ENCODE measurements at places on chromosomes 1 and 21.
A peak's percentile ranks its signal among the peaks of the same experiment; 100 is the strongest.

GRCh38 chr1:177219554-177220458, 49.0 kb downstream of the BRINP2 start:
- DNase-seq, result no peak

DNA sequence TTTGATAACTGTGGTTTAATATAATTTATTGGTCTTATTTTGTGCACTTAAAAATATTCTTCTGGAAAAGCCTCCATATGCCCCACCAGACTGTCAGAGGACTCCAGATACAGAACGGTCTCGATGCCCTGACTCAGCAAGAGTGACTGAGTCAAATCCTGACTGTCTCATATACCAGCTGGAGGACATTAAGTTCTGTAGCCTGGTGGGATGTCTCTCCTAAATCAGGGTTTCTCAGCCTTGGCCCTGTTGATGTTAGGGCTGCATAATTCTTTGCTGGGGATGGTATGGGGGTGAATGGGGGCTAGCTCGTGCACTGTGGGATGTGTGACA, 67.7 kb upstream of the TLR5 start:
- DNase-seq, result no peak

- no peak for DNase-seq
Observed at GRCh38 chr1:241749041-241749944, 97.2 kb downstream of the WDR64 start.

- DNase-seq, result peak; percentile 59
Observed at GRCh38 chr1:245156736-245157505, 2.1 kb downstream of the KIF26B start.

GRCh38 chr1:210616356-210616755, 287.7 kb downstream of the HHAT start:
- DNase-seq, result no peak

- no peak for DNase-seq
Observed at GRCh38 chr1:235009074-235009473, 119.6 kb downstream of the TOMM20 start.

- no peak for DNase-seq
Observed at GRCh38 chr1:27966402-27967105, 6.8 kb downstream of the XKR8 start.

GRCh38 chr1:159311679-159312078, 9.5 kb downstream of the FCER1A start:
- no peak for DNase-seq
